ENCODE measurements at places on chromosomes 3 and 15. TPM values are rescaled to one million over a fixed set of nuclear protein-coding genes. Genes with fewer than 3 reads are reported as not detected.

GRCh38 chr3:124383051-124383450 lies 347.2 kb upstream of the UMPS start:
- DNase-seq: no peak

Gene ACAN
- total RNA-seq: not detected

DNA sequence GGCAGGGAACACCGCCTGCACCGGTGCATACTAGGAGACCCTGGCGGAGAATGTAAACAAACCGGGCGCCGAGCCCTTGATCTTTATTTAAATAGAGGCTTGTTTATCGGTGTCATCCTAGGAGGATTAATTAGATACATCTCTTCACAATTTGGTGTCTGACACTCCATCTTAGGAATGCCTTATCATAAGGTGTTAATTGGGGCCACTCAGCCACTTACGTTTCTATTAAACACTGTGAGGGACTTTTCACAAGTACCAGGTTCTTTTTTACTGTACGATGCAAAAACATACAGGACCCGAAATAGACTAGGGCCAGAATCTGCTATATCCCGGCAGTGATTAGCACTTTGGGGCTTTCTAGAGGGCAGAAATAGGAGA lies 8.0 kb downstream of the EOMES start:
- no peak for DNase-seq

Gene CD96
- 198 TPM for total RNA-seq

DNA sequence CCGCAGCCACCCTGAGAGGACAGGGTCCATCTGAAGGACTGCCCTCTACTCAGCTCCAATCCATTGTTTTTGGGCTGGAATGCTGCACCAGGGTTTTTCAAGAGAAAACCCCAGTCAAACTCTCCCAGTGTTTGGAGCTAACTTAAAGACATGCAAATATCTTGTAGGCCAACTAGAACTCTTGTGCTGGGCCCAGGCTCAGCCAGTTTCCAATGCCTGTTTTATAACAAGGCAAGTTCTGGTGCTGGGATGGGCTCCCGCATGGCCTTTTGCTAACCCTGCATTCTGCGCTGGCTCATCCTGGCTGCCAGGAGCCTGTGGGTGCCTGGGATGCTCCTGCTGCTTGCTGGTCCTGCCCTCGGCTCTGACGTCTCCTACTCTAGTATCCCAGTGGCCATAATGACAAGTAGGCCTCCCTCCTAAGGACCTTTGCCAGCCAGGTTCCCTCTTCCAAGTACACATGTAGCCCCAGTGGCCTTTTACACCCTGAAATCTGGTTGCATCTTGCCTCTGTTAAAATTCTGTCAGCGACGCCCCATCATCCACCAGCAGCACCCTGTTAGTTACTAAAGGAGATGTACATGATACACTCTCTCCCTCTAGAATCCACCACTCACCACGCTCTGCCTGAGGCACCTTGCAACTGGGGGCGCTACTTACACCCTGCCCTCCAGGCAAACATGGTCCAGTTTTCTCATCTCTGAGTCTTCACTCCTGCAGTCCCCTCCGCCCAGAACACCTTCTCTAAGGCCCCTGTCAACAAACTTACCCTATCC lies 30.5 kb upstream of the RAB6B start:
- DNase-seq: no peak

- DNase-seq: no peak
These were observed 91.7 kb upstream of the MITF start for GRCh38 chr3:69647511-69648110.

DNA sequence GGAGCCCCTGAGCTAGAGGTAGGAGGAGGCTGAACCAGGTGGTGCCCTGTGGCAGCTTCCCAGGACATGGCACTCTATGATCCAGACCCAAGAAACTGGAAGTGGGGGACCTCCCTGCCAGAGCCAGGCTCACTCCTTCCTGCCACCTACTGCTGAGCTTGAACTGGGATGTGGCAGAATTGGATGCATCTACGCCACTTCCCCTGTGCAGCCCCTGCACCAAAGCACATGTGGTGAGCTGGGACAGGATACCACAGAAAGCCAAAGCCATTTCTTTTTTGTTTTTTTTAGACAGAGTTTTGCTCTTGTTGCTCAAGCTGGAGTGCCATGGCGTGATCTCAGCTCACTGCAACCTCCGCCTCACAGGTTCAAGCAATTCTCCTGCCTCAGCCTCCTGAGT lies 518.0 kb upstream of the PPP2R3A start:
- no peak for DNase-seq

GRCh38 chr3:189249987-189250386 lies 78.2 kb downstream of the TPRG1 start:
- DNase-seq: no peak

DNA sequence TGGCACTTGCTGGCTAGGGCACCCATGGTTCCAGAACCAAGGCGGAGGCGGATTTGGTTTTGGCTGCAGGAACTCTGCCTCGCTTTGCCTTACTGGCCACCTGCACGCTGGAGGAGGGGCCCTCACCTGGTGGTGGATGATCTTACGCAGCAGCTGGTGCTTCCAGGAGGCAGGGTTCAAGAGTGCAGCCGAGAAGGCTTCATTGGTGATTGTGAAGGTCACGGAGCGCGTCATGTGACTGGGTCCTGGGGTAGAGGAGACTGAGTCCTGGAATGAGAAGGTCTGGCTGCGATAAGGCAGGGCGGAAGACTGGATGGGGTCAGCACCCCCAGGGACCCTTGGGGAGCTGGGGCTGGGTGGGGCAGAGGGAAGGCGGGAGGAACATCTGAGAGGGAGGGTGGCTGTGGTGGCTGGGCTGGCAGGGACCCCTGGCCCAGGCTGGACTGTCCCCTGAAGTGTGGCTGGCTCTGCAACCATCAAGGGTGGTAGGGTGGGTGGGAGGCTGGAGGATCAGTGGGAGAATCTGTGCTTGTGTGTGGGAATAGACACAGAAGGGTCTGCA lies 25.8 kb upstream of the GOLGA6C start:
- no peak for DNase-seq

DNA sequence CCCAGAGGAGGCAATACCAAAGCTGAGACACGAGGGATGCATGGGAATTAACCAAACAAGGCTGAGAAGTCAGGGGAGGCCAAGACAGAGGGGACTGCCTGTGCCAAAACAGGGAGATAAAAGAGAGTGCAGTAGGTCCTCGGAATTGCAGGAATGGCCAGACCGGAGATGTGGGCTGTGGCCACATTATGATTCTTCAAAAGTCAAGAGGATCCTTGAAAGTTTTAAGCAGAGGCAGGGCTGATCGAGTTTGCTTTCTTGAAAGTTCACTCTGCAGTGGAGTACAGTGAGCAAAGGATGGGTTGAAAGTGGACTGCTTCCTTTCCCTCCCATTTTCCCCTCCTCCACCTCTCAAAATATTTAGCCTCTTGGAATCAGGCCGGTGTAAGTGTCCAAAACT lies 73.9 kb upstream of the ADAMTS9 start:
- no peak for DNase-seq

Gene TMC3
- total RNA-seq: not detected

Gene TRIP4
- 23.0 TPM for total RNA-seq

DNA sequence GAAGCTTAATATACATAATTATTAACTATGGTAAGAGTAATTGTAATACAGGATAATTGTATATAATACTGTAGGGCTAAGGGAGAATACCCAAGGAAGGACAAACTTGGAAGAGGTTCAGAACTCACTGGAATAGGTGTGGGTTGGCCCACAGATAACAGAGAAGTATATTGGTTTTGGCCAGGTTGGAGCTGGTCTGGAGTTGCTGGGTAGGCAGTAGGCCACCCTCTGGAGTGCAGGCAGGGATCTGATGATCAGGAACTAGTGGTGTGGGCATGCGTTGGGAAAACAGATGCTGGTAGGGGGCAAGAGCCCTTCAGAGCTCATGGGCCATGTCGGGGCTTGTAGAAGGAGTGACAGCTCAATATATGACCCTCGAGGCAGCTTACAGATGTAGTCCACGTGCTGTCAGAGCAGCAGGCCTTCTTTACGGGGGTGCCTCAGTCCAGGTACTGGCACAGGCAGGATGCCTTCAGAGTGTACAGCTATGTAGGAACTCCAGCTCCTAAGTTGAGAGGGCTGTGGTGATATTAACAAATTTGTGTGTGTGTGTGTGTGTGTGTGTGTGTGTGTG lies 12.4 kb downstream of the IREB2 start:
- no peak for DNase-seq

Gene SKOR1
- 1.3 TPM for total RNA-seq

GRCh38 chr3:80914854-80915253 lies 846.6 kb downstream of the GBE1 start:
- DNase-seq: no peak

GRCh38 chr15:81184188-81184587 lies 12.5 kb upstream of the IL16 start:
- DNase-seq: no peak

- no peak for DNase-seq
These were observed 43.2 kb upstream of the PTPN23 start for GRCh38 chr3:47337656-47338055.

DNA sequence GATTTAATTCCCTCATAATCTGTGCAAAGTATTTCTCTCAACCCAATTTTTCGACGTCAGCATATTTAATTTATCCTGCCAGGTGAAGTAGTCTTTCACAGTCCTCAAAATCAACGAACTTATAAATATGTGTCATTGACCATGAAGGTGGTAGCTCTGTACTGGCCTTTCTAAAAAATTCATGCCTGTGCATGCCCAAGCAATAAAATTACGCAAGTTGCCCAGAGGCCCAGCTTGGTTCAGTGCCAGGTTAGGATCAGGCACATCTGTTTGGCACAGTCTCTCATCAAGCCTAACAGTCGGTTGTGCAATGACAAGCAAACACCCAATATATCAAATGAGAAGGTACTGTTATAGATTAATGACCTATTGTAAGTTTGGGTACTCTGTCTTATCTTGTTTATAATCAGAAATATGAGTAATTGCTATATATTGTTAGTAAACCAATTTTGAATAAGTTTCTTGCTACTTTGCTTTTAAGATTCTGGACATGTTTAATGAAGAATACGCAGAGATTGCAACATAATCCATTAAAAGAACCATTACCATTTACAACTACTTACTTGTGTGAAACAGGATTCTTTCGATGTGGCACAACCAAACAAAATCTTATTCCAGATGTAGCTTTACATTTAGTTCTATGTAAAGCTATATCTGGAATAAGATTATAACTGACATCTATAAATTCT lies 159.0 kb upstream of the IL12A start:
- DNase-seq: no peak

- DNase-seq: no peak
These were observed 49.3 kb downstream of the TMOD3 start for GRCh38 chr15:51878446-51879386.

Gene GPR87
- total RNA-seq: not detected

GRCh38 chr3:73324203-73325155 lies 263.0 kb downstream of the EBLN2 start:
- no peak for DNase-seq

Gene MESP2
- total RNA-seq: not detected

Gene ALAS1
- 32.7 TPM for total RNA-seq

Gene RASL12
- total RNA-seq: not detected

Gene SIDT1
- total RNA-seq: 45.2 TPM

- DNase-seq: peak; percentile 20
These were observed 147.7 kb upstream of the BHLHE40 start for GRCh38 chr3:4831580-4831950.

Gene IL17RB
- total RNA-seq: 4.1 TPM

Gene ST8SIA2
- total RNA-seq: not detected

DNA sequence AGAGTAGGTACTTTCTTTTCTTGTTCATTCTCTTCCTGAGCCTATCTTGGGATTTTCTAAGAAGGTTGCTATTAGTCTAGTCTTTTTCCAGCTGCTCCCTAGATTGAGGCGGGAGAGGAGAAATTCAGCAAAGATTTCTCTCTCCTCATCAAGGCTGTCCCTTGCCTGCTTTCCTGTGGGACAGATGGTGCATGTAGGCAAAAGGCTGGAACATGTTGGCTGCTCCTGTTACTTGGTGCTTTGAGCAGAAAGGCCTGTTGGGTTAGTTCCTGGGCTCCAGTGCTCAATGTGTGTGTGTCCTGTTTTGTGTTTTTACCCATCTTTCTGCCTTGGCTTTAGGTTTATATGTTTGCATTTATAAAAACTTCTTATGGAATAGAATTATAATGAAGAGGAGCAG lies 9.1 kb upstream of the SNRPN start:
- DNase-seq: no peak

- DNase-seq: no peak
These were observed 10.3 kb downstream of the AP3S2 start for GRCh38 chr15:89883518-89883917.

Gene DUOX2
- 0.10 TPM for total RNA-seq

GRCh38 chr3:69531576-69532546 lies 146.0 kb upstream of the FRMD4B start:
- no peak for DNase-seq

DNA sequence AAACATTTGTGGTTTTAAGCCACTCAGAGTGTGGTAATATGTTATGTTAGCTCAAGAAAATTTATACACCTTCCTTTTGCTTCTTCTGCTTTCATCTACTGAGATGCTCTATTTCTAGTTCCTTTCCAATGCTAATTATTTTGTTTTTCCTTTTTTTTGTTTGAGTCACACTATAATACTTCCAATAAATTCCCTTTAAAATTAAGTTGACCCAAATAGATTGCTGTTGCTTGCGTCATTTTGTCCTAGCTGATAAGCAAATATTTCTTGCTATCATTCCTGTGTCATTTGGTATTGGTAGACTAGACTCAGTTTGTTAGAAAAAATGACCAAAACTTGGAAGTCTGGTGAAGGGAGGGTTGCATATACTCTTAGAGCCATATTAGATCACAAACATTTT lies 437.0 kb upstream of the CNTN6 start:
- no peak for DNase-seq

DNA sequence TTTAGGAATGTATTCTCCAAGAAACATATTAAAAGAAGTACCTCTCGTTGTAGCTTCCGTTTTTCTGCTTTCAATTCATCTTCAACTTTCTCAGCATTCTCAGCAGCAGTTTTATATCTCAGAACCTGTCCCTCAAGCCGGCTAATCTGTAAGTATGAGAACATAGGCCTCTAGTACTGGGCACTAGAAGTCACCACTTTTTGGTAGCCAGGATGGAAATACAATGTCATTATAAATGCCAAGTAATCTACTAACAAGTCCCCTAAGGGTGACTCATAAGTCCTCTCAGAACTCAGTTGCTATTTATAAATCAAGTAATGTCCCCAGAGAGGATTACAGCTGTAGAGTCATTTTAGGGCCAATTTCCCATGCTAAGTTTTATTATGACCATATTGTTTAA lies 61.1 kb downstream of the MLH1 start:
- no peak for DNase-seq

GRCh38 chr3:114034211-114034610 lies 22.1 kb downstream of the CCDC191 start:
- no peak for DNase-seq

Measured in T-cell (primary cell).